ENCODE measurements at places on chromosomes 16 and 17.

- no peak for DNase-seq
- no peak overlapping the region for H3K4me3 ChIP-seq
- H3K27me3 ChIP-seq = no peaks in the 10 kb centered on the region
- no peaks in the 10 kb centered on the region for H3K36me3 ChIP-seq
These were observed 446.9 kb downstream of the CA10 start for GRCh38 chr17:51711581-51711980.

DNA sequence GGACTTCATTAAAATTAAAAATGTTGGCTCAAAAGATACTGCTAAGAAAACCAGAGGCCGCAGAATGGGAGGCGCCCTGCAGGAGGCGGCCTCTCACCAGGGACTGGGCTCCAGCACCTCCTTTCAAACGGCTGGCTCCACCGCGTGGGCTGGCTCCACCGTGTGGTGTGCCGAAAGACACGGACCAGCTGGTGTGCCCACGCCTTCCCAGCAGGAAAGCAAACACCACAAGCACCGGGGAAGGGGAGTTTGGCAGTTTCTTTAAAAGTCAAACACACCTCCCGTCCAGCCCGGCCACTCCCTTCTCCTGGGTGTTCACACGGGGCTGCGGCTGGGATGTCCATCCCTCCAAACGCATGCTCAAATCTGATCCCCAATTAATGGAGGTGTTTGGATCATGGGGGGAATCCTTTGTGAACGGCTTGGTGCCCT is 13.9 kb downstream of the HAGH start:
- no peak overlapping the region for H3K4me3 ChIP-seq
- H3K36me3 ChIP-seq = peaks cover 39% of the 10 kb centered on the region

DNA sequence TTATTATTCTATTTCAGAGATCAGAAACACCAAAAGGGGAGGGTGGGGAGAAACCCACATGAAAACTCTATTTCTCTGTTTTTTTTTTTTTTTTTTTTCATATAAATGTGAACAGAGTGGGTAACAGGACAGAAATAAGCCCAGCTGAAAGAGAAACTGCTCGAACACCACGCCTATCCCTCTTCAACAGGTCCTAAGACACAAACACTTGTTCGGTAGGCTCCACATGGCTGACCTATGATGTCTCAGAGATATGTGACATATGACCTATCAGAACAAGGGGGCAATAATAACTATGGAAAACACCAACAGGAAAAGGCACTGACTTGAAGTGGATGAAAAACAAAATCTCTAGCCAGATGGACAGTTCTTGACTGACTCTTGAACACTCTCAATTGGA is 44.8 kb downstream of the PARN start:
- no peaks in the 10 kb centered on the region for H3K4me1 ChIP-seq
- H3K36me3 ChIP-seq = no peaks in the 10 kb centered on the region
- no peak for DNase-seq
- no peak overlapping the region for H3K27ac ChIP-seq
- H3K27me3 ChIP-seq = no peaks in the 10 kb centered on the region

GRCh38 chr16:8173111-8173644 is 417.1 kb downstream of the TMEM114 start:
- H3K36me3 ChIP-seq = no peaks in the 10 kb centered on the region
- H3K4me1 ChIP-seq = no peaks in the 10 kb centered on the region
- no peak overlapping the region for H3K27ac ChIP-seq
- no peak overlapping the region for H3K4me3 ChIP-seq
- no peak for DNase-seq

GRCh38 chr16:49377196-49377755 is 3.7 kb downstream of the C16orf78 start:
- no peak for DNase-seq
- H3K27ac ChIP-seq = no peak overlapping the region
- no peaks in the 10 kb centered on the region for H3K36me3 ChIP-seq

DNA sequence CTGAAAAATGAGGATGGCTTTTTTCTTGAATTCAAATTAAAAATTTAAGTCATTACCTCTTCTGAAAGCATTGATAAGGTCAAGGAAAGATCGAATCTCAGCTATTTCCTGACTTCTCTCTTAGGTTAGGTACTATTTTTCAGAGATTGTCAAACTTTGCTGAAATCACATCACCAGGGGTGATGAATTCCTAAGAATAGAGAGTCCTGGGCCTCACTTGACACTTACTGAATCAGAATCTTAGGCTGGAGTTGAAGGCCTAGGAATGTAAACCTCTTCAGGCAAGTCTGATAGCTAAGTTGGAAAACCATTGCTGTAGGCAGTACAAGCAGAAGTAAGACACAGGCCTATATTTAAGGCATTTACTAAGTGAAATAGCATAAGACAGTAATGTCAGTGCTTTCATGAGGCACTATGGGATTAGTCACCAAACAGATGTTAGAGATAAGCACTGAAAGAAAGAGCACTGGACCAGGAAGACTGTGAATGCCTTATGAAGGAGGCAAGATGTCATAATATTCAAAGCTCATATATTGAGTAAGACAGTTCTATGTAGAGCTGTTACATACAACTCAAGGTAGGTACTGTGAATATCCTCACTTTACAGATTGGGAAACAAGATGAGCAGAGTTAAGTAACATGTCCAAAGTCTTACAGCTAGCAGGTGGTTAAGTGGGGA is 21.5 kb downstream of the DCAF7 start:
- H3K4me3 ChIP-seq = no peak overlapping the region
- H3K27ac ChIP-seq = no peak overlapping the region
- H3K4me1 ChIP-seq = no peaks in the 10 kb centered on the region
- no peak for DNase-seq
- H3K36me3 ChIP-seq = no peaks in the 10 kb centered on the region

DNA sequence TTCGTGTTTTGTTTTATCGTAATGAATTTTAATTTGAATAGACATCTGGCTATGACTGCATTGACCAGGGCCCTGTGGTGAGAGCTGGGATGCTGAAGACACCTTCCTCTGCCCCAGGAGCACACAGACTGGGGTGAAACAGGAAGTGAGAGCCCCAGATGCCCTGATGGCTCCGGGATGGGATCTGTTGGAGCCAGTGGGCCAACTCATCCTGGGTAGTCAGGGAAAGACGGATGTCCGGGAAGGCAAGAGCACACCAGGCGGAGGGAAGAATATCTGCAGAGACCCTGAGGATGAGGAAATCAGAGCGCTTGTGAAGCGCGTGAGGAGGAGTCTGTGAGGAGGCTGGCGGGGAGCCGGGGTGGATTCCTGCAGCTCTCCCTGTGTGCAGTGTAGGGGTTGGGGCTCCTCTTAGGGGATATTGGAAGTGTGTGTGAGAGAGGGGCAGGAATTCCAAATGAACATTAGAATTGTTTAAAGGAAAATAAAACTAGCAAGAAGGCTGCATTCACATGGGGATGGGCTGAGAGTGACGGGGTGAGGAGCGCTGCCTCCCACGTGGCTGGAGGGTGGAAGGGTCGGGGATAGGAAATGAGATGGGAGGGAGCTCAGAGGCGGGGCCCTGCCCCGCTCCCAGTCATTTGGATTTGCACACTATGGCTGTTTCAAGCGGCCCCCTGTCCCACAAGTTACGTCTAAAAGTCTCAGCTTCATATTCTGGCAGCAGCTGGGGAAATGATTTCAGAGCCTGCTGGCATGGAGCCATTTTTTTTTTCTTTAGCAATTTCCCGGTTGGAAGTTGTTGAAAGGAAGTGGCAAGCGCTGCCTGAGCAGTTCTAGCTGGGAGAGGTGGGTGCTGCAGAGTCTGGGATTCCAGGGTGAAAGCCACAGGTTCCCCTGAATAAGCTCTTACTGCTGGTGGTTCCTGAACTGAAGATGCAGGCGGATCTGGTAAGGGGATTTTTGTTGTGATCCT is 71.2 kb upstream of the LGALS9 start:
- H3K4me3 ChIP-seq = peak overlapping the region; percentile 7
- no peak for DNase-seq
- H3K36me3 ChIP-seq = no peaks in the 10 kb centered on the region
- H3K27ac ChIP-seq = peak overlapping the region; percentile 71
- H3K4me1 ChIP-seq = peaks cover 23% of the 10 kb centered on the region

- H3K4me1 ChIP-seq = no peaks in the 10 kb centered on the region
- H3K36me3 ChIP-seq = peaks cover 23% of the 10 kb centered on the region
- no peak overlapping the region for H3K4me3 ChIP-seq
- no peaks in the 10 kb centered on the region for H3K27me3 ChIP-seq
These were observed 94.9 kb downstream of the CACNG1 start for GRCh38 chr17:67139289-67139688.

- DNase-seq = no peak
- H3K27ac ChIP-seq = no peak overlapping the region
- H3K4me3 ChIP-seq = no peak overlapping the region
- H3K4me1 ChIP-seq = no peaks in the 10 kb centered on the region
- no peaks in the 10 kb centered on the region for H3K36me3 ChIP-seq
These were observed 406.5 kb downstream of the SHISA9 start for GRCh38 chr16:13307851-13308250.

DNA sequence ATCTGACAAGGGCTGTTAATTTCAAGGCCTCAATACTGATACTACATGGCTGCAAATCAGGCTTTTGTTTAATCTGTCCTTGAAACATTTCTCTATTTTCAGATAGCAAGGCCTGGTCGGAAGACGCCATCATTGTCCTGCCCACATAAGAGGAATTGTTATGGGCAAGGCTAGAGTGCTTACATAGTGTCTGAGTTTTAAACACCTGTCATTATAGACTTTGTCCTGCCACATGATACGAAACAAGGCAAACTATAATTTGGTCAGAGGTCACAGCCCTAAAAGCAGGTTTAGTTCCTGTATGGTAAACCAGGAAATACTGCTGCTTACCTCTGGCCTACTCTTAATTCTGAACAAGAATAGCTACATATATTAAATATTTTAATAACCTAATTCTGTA is 104.4 kb downstream of the SSH2 start:
- no peak overlapping the region for H3K4me3 ChIP-seq
- no peaks in the 10 kb centered on the region for H3K4me1 ChIP-seq
- no peak for DNase-seq
- no peak overlapping the region for H3K27ac ChIP-seq

DNA sequence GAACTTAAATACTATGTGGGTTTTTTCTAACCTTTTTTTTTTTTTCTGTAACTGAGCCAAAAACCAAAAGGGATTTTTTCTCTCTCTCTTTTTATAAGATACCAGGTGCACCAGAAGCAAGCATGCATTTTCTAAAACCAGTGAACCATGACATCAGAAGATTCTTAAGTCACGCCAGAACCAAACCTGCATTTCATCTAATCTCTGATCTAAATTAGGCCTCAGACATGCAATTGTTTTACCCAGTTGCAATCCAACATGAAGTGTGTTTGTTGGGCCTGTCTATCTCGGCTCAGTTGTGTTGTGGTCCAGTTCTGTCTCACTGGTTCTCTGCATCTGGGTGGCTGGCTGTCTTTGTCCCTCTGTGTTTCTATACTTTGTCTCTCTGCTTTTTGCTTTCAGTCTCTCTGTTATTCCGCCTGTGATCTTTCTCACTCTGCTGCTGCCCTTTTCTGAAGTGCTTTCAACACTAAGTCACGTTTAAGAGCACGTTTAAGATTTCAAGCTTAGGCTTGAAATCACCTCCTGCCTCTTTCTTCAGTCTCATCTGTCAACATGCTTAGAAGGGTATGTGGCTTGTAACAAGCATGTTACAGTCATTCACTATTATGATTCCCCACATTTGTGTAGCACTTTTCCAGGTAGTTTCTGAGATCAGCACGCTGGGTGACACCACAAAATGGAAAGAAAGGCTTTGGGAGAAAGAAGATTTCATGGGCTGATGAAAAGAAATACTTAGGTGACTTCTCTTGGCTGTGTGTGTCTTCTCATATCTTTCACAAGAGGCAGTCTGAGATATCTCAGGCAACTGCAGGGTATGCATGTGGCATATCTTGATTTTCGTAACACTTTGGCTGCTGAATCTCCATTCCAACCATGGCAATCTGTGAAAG is 488.9 kb downstream of the SHISA9 start:
- H3K4me3 ChIP-seq = no peak overlapping the region
- H3K36me3 ChIP-seq = no peaks in the 10 kb centered on the region
- H3K27me3 ChIP-seq = no peaks in the 10 kb centered on the region
- no peak for DNase-seq
- no peaks in the 10 kb centered on the region for H3K4me1 ChIP-seq

DNA sequence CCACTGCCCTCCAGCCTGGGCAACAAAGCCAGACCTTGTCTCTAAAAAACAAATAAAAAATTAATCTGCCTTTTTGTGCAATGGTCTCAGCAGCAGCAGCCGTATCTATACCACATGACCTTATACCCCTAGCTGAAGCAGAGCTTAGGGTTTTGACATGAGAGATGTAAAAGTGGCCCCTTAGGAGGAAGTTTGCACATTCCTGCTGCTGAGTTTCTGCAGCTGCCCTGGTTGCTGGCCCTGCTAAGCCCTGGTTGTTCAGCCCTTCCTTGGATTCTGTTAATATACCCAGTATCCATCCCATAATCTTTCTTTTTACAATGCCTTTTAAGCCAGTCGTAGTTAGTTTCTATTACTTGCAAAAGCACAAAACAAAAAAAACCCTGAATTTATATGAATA is 33.0 kb upstream of the PRKCB start:
- no peaks in the 10 kb centered on the region for H3K27me3 ChIP-seq
- no peaks in the 10 kb centered on the region for H3K36me3 ChIP-seq
- H3K4me3 ChIP-seq = no peak overlapping the region
- no peaks in the 10 kb centered on the region for H3K4me1 ChIP-seq

GRCh38 chr16:27310576-27311447 is 3.0 kb upstream of the IL4R start:
- H3K4me3 ChIP-seq = no peak overlapping the region
- H3K27me3 ChIP-seq = no peaks in the 10 kb centered on the region
- no peaks in the 10 kb centered on the region for H3K36me3 ChIP-seq
- DNase-seq = no peak
- H3K27ac ChIP-seq = no peak overlapping the region

GRCh38 chr17:263271-263670 is 81.8 kb upstream of the DOC2B start:
- no peak overlapping the region for H3K27ac ChIP-seq
- H3K36me3 ChIP-seq = no peaks in the 10 kb centered on the region
- no peak for DNase-seq
- no peaks in the 10 kb centered on the region for H3K4me1 ChIP-seq
- H3K27me3 ChIP-seq = no peaks in the 10 kb centered on the region

- no peak overlapping the region for H3K27ac ChIP-seq
- no peaks in the 10 kb centered on the region for H3K27me3 ChIP-seq
These were observed 2.5 kb downstream of the TTLL6 start for GRCh38 chr17:48814504-48814903.
